ENCODE measurements at places on chromosomes 1 and 21.

- DNase-seq = no peak
Observed at GRCh38 chr1:197463142-197463541, 195.1 kb downstream of the CRB1 start.

GRCh38 chr1:226958300-226958699 is 18.2 kb downstream of the COQ8A start:
- no peak for DNase-seq

- no peak for DNase-seq
Observed at GRCh38 chr1:190068304-190068703, 409.4 kb downstream of the BRINP3 start.

DNA sequence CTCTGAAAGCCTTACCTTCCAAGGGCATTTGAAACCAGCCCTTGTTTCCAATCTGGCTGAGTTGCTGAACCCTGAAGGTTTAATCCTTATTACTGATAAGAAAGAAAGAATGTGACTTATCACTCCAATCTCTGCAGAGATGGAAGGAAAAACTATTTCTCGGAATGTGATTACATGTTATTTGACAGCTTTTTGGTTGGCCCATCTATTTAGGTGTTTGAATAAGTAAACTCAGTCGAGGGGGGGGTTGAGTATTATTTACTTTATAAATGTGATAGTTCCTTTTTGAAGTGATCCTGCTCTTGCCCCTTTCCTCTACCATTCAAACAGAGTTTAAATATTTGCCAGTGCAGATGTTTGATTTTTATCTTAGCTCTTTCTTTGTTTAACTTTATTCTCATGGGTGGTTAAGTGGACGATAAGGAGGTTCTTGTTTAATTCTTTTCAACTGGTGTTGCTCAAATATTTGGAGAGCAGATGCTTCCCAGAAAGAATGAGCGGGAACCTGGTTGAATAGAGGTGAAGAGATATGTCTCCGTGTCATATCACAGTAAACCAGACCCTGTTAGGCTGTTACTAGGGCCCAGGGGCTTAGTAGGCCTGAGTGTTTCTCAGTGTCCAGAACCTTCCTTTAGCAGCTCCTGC is 126.1 kb downstream of the CACHD1 start:
- DNase-seq = no peak

DNA sequence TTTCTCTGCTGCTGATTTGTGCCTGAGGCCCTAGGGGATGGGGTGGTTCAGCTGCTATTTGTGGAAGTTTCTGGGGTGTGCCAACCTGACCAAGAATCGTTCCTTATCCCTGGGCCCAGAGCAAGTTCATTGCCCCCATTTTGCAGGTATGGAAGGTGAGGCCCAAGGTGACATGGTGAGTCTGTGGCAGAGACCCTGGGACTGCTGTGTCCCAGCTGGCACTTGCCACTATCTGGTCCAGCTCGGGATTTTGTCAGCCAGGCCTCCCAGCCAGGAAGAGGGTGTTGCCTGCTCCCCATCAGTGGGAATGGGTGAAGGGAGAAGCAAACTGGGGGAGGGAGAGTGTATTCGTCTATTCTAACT is 18.9 kb upstream of the LRP8 start:
- DNase-seq = no peak

DNA sequence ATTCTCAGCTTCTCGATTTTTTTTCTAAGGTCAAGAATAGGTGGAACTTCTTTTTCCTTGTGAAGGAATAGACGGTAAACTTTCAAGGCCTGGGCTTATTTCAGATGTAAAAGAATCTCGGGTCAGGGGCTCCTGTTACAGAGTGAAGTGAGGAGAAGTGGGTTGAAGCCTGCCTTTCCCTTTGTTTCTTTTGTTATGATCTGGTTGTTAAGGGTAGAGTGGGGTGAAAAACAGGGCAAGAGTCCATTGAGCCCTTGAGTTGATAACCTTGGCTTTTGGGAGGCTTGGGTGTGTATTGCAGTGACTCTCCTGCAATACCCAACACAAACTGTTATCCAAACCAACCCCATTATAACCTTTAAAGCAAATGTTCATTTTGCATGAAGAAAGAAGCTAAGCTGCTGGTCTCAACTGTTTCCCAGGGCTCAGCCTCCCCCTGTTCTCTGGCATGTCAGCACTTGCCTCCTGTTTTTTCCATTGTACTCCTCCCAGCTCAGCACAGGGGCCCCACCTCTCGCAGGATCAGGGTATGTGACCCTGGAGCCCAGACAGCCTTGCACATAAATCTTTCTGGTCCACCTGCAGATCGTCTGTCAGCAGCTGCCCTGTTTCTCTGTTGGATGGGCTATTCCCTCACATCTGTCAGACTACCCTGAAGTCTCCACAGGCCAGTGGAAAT is 102.4 kb downstream of the CACHD1 start:
- DNase-seq = no peak

GRCh38 chr1:95229037-95229436 is 5.0 kb upstream of the RWDD3 start:
- no peak for DNase-seq

DNA sequence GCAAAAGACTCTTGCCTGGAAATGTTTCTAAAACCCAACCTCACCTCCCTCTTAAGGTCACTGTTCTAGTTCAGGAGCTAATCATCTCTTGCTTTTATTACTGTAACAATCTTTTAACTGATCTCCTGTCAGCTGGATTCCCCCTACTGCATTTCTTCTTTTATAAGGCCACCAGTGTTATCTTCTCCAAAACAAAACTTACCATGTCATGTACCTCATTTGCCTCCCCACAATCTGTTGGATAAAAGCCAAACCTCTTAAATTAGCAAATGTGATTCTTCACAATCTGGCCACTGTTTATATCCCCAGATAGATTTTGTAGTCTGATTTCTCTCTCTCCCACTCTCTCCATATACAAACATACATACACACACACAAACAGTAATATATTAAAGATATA is 143.3 kb downstream of the DENND1B start:
- no peak for DNase-seq

- no peak for DNase-seq
Observed at GRCh38 chr1:5733596-5733995, 258.6 kb downstream of the NPHP4 start.

DNA sequence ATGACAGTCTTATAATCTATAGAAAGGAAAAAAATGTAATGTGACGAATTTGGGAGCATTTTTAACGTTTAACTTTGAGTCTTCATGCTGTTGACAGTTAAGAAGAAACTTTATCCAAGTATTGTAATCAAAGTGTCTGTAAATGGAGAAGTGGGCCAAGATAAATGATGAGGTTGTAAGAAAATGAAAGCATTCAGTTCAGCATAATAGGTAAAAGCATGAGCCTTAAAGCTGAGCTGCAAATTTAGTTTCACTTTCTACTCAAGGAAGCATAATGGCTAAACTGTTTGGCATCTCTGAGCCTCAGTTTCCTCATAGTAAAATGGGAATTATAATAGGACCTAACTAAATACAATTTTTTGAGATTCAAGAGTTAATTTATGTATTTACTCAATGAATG is 1554.8 kb downstream of the KCNT2 start:
- no peak for DNase-seq

DNA sequence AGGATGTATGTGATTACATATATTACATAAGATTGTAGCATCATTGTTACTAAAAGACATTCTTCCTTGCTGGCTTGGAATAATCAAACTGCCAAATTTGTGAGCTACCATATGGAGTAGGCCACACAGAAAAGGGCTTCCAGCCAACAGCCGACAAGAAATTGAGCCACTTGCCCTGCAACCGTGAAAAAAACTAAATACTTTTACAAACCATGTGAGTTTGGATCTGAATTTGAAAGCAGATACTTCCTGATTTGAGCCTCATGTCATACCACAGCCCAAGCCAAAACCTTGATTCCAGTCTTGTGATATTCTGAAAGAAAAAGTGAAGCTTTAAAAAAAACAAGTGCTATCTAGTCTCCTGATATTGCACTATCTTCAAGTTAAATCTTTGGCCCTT is 55.6 kb upstream of the PRMT6 start:
- no peak for DNase-seq

DNA sequence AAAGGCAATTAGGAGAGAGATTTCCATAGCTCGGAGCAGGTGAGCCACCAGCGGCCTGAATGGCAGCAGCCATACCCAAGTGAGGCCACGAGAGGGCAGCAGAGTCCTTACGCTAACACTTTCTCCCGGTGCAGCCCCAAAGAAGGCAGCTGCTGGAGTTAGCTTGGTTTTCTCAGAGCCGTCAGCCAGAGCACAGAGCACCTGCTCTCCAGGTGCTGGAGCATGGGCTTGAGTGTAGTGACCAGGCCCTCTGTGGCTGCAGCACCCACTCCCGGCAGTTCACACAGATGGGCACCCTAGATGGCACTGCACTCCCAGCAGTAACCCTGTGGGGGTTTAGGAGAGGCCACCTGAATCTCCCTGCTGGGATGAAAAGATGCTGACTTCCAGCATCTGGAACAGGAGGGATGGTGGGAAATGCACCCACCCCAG is 45.8 kb downstream of the TMCC2 start:
- peak; percentile 73 for DNase-seq

DNA sequence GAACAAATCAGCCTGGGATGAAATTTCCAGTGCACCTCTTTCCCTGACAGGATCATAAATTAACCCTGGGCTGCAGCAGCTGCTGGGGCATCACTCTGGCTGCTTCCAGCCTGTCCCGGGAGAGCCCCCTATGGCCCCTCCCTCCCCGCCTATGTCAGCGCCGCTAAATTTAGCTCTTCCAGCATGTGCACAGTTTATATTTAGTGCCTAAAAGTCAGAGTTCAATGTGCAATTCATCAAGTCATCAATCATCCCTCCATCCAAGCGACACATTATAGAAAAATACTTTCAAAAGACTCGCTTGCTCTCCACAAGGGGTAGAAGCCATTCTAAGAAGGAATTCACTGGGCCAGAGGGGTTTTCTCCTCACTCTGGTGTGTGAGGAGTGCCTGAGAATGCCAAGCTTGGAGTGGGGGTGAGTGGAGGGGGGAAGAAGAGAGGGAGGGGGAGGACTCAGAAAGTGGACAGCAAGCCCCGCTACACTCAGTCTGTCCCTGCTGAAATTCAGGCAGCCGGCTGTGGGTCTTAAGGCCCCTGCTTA is 37.4 kb downstream of the XCL1 start:
- DNase-seq = no peak

DNA sequence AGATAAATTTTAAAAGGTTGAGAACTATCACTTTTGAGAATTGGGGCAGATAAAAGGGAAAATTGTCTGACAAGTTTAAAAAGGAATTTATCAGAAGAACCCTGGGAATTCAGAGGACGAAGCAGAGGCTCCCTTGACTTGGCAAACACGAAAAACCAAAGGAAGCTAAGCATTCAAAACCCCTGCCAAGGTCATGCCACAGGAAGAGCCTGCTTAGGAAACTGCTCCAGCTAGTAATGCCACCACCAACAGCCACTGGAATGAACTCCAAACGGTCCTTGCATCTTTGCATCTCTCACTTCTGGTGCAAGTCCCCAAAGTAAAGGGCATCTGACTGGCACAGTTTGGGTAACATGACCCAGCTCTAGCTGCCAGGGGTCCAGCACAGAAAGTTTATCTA is 7.2 kb downstream of the GPBP1L1 start:
- DNase-seq = no peak

GRCh38 chr1:149846042-149846441 is 53.3 kb upstream of the BOLA1 start:
- no peak for DNase-seq

Data from stimulated activated CD4-positive, alpha-beta T cell treated with anti-CD3 and anti-CD28 coated beads, TNF-alpha, amount 100 ng/mL, for 4 hours (primary cell).